ENCODE measurements at places on chromosomes 7 and 10.
A peak's percentile ranks its signal among the peaks of the same experiment; 100 is the strongest.

GRCh38 chr7:15288741-15289140 lies 273.1 kb downstream of the AGMO start:
- no peak for DNase-seq
- H3K27ac ChIP-seq, result no peak overlapping the region

- H3K4me1 ChIP-seq, result peaks cover 49% of the 10 kb centered on the region
- H3K27ac ChIP-seq, result peak within 1 kb of the TSS; percentile 94
- no peaks in the 10 kb centered on the region for H3K27me3 ChIP-seq
- peak within 1 kb of the TSS; percentile 99 for H3K4me3 ChIP-seq
- DNase-seq, result peak; percentile 100
- no peaks in the 10 kb centered on the region for H3K36me3 ChIP-seq
Measured at GRCh38 chr10:101818119-101818871, at the start of gene OGA. TSS of gene OGA (minus strand) at chr10:101818444. CDS start at chr10:101818022, 422 bp downstream.

DNA sequence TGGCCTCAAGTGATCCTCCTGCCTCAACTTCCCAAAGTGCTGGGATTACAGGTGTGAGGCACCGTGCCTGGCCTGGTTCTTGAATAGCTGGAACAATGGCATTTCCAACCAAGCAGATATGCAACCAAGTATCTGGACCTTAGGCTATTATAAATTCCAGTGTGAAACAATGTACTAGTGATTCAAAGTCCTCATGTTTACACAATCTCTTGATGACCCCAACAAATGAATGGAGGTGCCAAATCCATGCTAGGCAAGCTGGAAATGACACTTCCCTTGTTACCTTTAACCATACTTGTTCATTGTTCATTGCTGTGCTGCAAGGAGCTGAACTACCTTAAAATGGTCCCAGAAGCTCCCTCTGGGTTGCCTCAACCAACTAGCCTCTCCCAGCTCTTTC lies 282.2 kb upstream of the KLF14 start:
- DNase-seq, result no peak
- no peak overlapping the region for H3K4me3 ChIP-seq
- H3K27ac ChIP-seq, result peak overlapping the region; percentile 38

GRCh38 chr7:86904949-86905834 lies 154.3 kb downstream of the ELAPOR2 start:
- no peak overlapping the region for H3K27ac ChIP-seq
- DNase-seq, result peak; percentile 58
- no peaks in the 10 kb centered on the region for H3K36me3 ChIP-seq
- no peaks in the 10 kb centered on the region for H3K27me3 ChIP-seq
- no peaks in the 10 kb centered on the region for H3K4me1 ChIP-seq
- H3K4me3 ChIP-seq, result no peak overlapping the region

- H3K27ac ChIP-seq, result no peak overlapping the region
- peaks cover 52% of the 10 kb centered on the region for H3K36me3 ChIP-seq
- H3K4me3 ChIP-seq, result no peak overlapping the region
- peaks cover 10% of the 10 kb centered on the region for H3K4me1 ChIP-seq
Measured at GRCh38 chr7:2661096-2661449, 26.9 kb upstream of the AMZ1 start.

DNA sequence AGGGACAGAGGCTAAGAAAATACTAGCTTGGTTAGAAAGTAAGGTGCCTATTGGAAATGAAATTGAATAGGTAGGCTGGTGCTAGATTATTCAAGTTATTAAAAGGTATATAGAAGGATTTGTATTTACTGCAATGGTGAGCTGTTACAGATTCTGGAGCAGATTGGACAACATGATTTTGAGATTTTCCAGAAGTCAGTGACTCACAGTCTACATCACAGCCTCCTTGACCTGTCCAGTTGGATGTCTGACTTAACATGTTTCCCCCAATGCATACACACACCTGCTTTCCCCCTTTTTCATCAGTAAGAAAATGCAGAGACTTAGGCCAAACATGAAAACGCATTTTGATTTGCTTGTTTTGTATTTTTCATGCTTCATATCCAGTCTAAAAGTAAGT lies 33.4 kb downstream of the STARD3NL start:
- H3K36me3 ChIP-seq, result peaks cover 36% of the 10 kb centered on the region
- no peak overlapping the region for H3K4me3 ChIP-seq
- DNase-seq, result no peak
- H3K27me3 ChIP-seq, result no peaks in the 10 kb centered on the region
- H3K27ac ChIP-seq, result no peak overlapping the region

- H3K27ac ChIP-seq, result no peak overlapping the region
- H3K36me3 ChIP-seq, result no peaks in the 10 kb centered on the region
Measured at GRCh38 chr7:134083766-134084487, 43.2 kb upstream of the LRGUK start.

DNA sequence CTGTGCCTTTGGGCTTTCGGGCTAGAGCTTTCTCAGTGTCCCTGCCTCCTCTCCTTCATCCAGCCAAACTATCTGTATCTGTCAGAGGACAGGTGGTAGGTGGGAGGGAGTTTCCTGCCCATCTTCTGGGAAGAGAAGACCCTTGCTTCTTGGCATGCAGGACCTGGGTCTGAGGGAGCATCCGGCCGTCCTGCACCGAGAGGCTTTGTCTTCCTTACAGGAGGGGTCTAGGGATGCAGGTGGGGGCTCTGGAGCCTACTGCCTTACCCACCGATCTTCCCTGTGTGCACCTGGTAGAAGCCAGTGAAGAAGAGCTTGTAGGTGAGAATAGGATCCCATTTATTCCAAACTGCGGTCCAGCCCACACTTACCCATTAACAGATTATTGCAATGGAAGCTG lies 5.8 kb upstream of the KLF6 start:
- no peak overlapping the region for H3K27ac ChIP-seq
- DNase-seq, result no peak
- H3K4me3 ChIP-seq, result no peak overlapping the region
- peaks cover 9% of the 10 kb centered on the region for H3K4me1 ChIP-seq

DNA sequence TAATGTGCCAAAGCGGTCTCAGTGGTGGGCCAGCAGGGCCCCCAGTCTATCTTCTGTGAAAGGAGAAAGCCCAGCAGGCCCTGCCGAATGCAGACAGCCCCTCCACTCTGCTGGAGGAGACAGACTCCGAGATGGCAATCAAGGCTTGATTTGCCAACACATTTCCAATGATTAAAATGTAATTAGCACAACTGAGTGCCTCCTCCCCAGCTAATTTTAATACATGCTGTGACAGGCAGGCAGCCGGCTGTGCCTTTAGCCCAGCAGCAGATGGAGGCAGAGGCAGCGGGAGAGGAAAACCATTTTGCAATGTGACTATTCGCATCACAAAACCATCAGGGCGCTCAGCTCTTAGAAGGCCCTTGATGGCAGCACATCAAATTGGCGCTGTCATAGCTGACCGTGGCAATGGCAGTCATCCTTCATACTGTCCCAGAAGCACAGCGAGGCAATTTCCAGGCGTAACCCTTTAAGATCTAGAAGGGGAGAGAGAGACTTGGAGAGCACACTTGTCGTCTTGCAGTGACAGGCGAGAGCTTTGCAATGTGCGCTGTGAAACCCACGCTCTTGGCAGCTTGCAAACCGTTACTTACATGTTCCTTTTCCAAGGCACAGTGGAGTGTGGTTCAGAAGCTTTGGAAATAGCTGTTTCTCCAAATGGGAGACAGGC lies 714.8 kb upstream of the GALNT17 start:
- no peaks in the 10 kb centered on the region for H3K27me3 ChIP-seq
- no peak overlapping the region for H3K4me3 ChIP-seq
- H3K36me3 ChIP-seq, result no peaks in the 10 kb centered on the region

DNA sequence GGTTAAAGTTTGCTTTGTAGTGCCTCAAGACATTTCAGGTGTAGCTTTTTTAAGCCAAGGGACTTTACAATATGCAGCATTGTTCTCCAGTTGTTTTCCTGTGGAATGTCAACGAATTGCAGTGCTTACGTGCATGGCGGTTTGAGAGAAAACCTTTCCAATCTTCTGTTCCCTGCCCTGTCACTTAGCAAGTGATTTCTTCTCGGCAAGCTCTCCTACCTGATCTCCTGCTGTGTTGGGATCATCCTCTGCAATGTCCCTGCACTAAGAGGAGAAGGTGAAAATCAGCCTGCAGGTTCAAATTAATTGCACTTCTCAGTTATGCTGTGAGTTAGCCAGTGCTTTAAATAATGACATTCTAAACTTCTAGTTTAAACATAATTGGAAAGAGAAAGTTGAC lies 197.6 kb upstream of the FZD1 start:
- H3K4me3 ChIP-seq, result no peak overlapping the region
- no peak for DNase-seq
- H3K36me3 ChIP-seq, result no peaks in the 10 kb centered on the region
- no peak overlapping the region for H3K27ac ChIP-seq
- H3K4me1 ChIP-seq, result no peaks in the 10 kb centered on the region

DNA sequence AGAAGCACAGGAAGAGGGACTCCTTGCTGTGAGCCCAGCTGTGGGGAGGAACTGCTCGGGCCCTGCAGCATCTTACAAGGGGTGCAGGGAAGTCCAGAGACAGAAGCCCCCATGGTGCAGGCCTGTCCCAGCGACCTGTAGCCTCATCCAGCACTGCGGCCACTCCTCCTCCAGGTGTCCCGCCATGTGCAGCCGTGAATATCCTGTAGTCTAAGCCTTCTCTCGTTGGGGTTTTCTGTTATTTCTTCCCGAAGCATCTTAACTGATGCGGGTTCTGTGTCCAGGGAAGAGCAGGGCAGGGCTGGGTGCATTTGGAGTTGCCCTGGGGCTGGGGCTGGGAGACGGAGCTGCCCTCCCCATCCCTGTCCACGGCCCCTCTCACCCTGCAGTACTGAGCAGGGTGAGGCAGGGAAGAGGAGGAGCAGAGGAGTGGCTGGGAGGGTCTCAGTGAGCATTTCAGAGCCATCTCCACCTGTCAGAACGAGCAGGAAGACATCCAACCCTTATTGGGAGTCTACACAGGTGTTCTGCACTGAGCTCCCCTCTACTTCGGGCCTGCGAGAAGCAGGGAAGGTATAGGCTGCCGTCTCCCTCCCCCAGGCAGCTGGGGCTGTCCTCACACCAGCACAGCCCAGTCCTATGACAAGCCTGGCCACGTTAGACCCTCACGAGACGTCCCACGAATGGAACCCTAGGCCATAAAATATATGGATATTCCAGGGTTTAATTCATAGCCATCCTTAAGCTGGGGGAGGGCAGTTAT lies 494.5 kb downstream of the DNAJB6 start:
- H3K27me3 ChIP-seq, result no peaks in the 10 kb centered on the region
- no peak overlapping the region for H3K27ac ChIP-seq
- no peak overlapping the region for H3K4me3 ChIP-seq
- no peaks in the 10 kb centered on the region for H3K4me1 ChIP-seq
- DNase-seq, result no peak

GRCh38 chr7:79528421-79528820 lies 75.0 kb upstream of the MAGI2 start:
- H3K27ac ChIP-seq, result no peak overlapping the region
- no peak for DNase-seq
- no peaks in the 10 kb centered on the region for H3K36me3 ChIP-seq
- H3K4me3 ChIP-seq, result no peak overlapping the region
- no peaks in the 10 kb centered on the region for H3K4me1 ChIP-seq

GRCh38 chr7:29193316-29194205 lies 1.0 kb upstream of the CHN2 start:
- peak overlapping the region; percentile 68 for H3K4me3 ChIP-seq
- no peaks in the 10 kb centered on the region for H3K27me3 ChIP-seq
- peaks cover 44% of the 10 kb centered on the region for H3K4me1 ChIP-seq
- H3K27ac ChIP-seq, result peak overlapping the region; percentile 72
- DNase-seq, result no peak

DNA sequence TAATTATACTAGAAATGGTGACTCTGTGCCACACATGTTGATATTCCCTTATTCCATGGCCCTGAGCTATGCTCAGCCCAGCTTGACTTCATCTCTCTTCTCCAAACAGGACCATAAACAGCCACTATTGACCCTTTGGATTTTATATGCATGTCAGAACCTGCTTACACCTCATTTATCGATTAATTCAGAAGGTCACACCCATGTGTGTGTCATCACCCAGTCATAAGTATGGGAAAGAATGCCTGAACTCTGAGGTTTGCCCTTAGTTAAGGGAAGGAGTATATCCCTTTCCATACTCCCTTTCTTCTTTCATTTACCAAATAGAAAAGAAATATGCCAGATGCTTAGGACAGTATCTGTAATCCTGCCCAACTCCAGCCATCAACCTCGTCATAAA lies 602.3 kb downstream of the SORCS3 start:
- H3K27ac ChIP-seq, result no peak overlapping the region
- no peaks in the 10 kb centered on the region for H3K27me3 ChIP-seq
- no peaks in the 10 kb centered on the region for H3K36me3 ChIP-seq

DNA sequence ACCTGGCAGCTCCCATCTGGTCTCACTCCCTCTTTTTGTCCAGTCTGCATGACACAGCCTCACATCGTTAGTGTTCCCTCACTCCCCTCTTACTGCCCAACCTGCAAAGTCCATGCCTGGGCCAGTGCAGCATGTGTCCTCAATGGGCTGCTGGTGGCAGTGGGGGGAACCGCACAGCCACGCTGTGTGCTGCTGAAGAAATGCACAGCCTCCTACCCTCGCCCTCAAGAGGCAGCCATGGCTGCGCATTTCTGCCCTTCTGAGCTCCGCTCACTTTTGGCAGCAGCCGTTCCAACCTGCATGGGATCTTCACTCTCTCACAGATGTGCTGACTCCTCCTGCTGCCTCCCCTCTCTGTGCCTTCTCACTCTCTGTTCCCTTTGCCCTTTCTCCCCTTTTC lies 103.4 kb downstream of the EGFR start:
- H3K27ac ChIP-seq, result no peak overlapping the region
- H3K27me3 ChIP-seq, result no peaks in the 10 kb centered on the region
- H3K4me1 ChIP-seq, result peaks cover 37% of the 10 kb centered on the region
- no peak for DNase-seq

GRCh38 chr7:155283565-155284194 lies 14.0 kb upstream of the INSIG1 start:
- H3K36me3 ChIP-seq, result no peaks in the 10 kb centered on the region
- no peak for DNase-seq
- H3K4me1 ChIP-seq, result no peaks in the 10 kb centered on the region
- H3K4me3 ChIP-seq, result no peak overlapping the region
- no peak overlapping the region for H3K27ac ChIP-seq

GRCh38 chr10:16186564-16186963 lies 250.2 kb upstream of the PTER start:
- no peaks in the 10 kb centered on the region for H3K4me1 ChIP-seq
- H3K27me3 ChIP-seq, result no peaks in the 10 kb centered on the region
- H3K27ac ChIP-seq, result no peak overlapping the region
- no peak overlapping the region for H3K4me3 ChIP-seq
- no peaks in the 10 kb centered on the region for H3K36me3 ChIP-seq
- DNase-seq, result no peak

- DNase-seq, result no peak
- no peaks in the 10 kb centered on the region for H3K36me3 ChIP-seq
- no peaks in the 10 kb centered on the region for H3K4me1 ChIP-seq
- no peaks in the 10 kb centered on the region for H3K27me3 ChIP-seq
- H3K27ac ChIP-seq, result no peak overlapping the region
- H3K4me3 ChIP-seq, result no peak overlapping the region
Measured at GRCh38 chr7:68067845-68068244, 1071.2 kb downstream of the TYW1 start.

GRCh38 chr7:81621893-81622292 lies 148.0 kb downstream of the HGF start:
- no peak overlapping the region for H3K27ac ChIP-seq
- no peaks in the 10 kb centered on the region for H3K36me3 ChIP-seq
- H3K27me3 ChIP-seq, result no peaks in the 10 kb centered on the region
- no peaks in the 10 kb centered on the region for H3K4me1 ChIP-seq
- H3K4me3 ChIP-seq, result no peak overlapping the region
- DNase-seq, result no peak

- no peak for DNase-seq
- peak overlapping the region; percentile 14 for H3K27ac ChIP-seq
- H3K4me3 ChIP-seq, result no peak overlapping the region
- H3K4me1 ChIP-seq, result peaks cover 6% of the 10 kb centered on the region
- H3K27me3 ChIP-seq, result no peaks in the 10 kb centered on the region
- H3K36me3 ChIP-seq, result peaks cover 88% of the 10 kb centered on the region
Measured at GRCh38 chr7:151351967-151352366, 10.4 kb downstream of the NUB1 start.

- no peak overlapping the region for H3K27ac ChIP-seq
- DNase-seq, result no peak
Measured at GRCh38 chr7:127865466-127865865, 165.8 kb downstream of the LRRC4 start.

Data from stomach (tissue), 19 donors.